ENCODE measurements at places on chromosomes 13 and 19.
A peak's percentile ranks its signal among the peaks of the same experiment; 100 is the strongest.

DNA sequence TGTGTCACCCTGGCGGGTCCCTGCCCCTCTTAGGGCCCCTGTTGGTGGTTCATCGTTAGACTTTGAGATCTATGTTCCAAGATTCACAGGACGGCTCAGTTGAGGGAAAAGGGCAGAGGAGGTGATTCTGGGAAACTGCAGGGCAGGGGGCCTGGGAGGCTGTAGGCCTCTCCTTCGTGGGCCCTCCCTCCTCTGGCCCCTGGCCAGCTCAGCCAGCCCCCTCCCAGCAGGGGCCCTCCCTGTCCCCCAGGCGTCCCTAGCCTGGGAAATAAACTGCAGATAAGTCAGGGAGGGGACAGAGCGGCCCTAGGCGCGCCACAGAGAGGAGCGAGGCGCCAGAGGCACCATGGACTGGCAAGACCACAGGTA is 6.5 kb downstream of the HIF3A start:
- no peak for DNase-seq

DNA sequence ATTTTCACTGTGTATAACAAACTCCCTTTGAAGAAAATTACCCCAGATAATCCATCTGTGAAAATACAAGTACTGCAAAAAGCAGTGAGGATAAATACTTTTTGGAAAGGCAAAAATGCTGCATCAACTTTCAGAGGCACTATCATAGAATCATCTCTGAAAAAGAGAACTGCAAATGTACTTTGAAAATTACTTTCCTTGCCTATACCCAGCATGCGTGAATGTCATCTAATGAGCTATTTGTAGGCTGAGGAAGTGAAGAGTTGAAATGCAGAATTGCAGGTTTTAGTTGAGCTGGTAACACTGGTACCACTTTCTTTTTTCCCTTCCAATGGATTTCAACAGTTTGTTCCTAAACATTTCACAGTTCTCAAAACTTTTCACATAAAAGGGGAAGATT is 196.7 kb downstream of the TBC1D4 start:
- no peak for DNase-seq

GRCh38 chr19:32828139-32828538 is 41.4 kb downstream of the SLC7A9 start:
- DNase-seq, result no peak

DNA sequence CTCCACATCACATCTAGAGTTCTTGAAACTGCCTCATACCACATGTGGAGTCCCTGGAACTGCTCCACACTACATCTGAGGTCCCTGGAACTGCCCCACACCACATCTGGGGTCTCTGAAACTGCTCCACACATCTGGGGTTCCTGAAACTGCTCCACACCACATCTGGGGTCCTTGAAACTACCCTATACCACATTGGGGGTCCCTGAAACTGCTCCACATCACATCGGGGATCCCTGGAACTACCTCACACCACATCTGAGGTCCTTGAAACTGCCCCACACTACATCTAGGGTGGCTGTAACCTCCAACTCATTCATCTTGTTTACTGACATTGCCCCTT is 33.8 kb downstream of the F2RL3 start:
- no peak for DNase-seq

- no peak for DNase-seq
Observed at GRCh38 chr19:48511800-48512503, at the start of gene LMTK3. Gene LMTK3, minus strand, starts transcription at chr19:48511835. Its CDS starts 259 bp downstream, at chr19:48511576.

GRCh38 chr13:75485286-75486062 is 3.5 kb upstream of the TBC1D4 start:
- DNase-seq, result no peak

DNA sequence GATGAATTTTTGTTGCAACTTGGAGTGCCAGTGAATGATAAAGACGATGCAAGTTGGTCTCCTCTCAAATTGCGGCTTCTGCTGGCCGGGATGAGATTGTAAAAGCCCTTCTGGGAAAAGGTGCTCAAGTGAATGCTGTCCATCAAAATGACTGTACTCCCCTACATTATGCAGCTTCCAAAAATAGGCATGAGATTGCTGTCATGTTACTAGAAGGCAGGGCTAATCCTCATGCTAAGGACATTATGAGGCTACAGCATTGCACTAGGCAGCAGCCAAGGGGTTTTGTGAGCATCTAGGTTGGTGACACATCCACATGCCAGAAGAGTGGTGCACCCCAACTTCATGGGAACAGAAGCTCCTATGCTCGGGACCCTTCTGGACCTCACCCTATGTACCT is 22.2 kb upstream of the KLF5 start:
- no peak for DNase-seq

- DNase-seq, result no peak
Observed at GRCh38 chr19:3633559-3633988, 7.0 kb upstream of the CACTIN start.

- no peak for DNase-seq
Observed at GRCh38 chr19:18414504-18415177, 4.6 kb upstream of the SSBP4 start.

- DNase-seq, result no peak
Observed at GRCh38 chr19:51644636-51645271, 1.9 kb downstream of the SIGLEC14 start.

- DNase-seq, result peak; percentile 80
Observed at GRCh38 chr19:6092329-6093286, 17.7 kb downstream of the RFX2 start.

DNA sequence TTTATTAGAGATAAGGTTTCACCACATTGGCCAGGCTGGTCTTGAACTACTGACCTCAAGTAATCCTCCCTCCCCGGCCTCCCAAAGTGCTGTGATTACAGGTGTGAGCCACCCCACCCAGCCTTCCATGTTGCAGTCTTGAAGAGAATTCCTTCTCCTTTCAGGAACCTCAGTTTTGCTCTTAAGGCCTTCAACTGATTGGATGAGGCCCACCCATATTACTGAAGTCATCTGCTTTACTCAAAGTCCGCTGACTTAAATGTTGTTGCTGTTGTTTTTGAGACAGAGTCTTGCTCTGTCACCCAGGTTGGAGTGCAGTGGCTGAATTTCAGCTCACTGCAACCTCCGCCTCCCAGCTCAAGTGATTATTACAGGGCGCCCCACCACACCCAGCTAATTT is 33.5 kb downstream of the RASL11A start:
- DNase-seq, result no peak

DNA sequence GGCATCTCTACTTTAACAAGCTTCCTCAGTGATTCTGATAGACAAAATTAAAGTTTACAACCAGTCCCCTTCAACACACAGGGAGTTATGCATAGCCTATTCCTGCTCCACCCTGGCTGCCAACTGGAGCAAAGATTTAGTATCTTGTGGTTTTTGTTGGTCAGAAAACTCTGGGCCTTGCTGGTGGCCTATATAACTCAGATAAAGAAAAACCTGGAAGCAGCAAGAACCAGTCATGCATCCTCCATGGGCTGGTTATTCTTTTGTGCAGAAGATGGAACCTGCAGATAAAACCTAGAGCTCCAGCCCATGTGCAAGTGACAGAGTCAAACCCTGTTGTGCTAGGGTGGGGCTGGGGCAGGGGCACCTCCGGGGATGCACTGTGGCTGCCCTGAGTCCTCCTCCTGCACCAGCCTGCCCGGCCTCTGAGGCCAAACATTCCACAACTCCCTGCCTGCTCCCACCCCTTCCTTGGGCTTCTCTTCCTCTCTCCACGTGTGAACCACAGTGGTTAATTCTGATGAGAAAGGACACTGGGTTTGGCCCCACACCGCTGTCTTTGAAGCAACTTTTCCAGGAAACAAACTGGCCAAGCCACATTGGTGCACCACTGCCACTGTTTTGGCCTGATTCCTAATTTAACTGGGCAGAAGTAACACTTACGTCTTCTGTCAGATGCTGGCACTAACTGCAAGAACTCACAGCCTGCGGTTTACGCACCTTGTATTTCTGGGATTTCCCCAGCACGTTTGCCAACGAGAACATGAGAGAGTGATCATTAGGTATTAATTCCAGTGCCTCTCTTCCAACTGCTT is 23.3 kb upstream of the GGACT start:
- DNase-seq, result no peak

- DNase-seq, result no peak
Observed at GRCh38 chr19:28288572-28289264, 924.2 kb downstream of the UQCRFS1 start.

- no peak for DNase-seq
Observed at GRCh38 chr19:7177926-7178325, 108.4 kb downstream of the ZNF557 start.

- DNase-seq, result no peak
Observed at GRCh38 chr13:80605011-80605410, 264.1 kb upstream of the SPRY2 start.

DNA sequence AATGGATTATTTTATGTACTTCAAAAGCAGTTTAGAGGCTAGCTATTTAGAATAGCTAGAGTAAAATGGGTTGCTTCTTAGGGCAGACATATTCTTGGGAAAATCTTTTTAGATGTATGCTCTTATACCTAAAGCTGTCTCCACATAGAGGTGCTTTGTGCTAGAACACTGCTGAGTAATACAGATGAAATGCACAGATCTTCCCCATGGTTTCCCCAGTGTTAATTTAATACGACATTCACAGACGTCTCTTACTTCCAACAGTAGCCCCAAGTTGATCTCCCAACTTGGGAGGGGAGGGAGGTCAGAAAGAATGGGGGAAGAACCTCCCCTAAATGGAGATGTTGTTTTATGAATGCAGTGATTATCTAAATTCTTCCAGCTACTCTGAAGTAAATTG is 16.9 kb downstream of the NALCN start:
- no peak for DNase-seq

GRCh38 chr19:3821156-3821555 is 35.0 kb upstream of the MATK start:
- no peak for DNase-seq

DNA sequence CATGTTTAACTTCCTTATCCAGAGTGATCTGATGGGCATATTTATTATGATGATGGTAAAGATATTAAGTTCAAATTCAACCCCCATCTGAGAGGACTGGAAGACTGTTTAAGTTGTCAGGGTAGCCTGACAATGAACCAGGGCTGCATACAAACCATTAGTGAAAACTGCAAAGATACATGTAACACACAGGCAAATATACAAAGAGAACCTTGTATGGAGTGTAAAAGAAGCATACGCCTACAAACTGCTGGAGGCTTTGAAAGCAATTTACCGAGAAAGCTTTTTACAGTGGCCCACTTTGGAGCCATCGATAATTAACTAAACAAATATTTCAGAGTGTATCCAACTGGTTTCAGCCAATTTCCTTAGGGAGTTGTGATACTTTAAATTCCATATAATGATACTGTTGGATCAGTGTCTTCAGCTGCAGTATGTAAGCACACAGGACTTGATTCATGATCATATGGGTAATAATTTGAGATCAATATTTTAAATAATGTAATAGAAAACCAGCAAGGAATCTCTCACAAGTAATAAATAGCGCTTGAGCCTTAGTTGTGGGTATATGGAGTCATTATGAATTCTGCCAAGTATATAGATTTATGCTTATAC is 231.5 kb upstream of the SPRY2 start:
- DNase-seq, result no peak

- DNase-seq, result no peak
Observed at GRCh38 chr13:94249512-94249911, 230.0 kb downstream of the DCT start.

- no peak for DNase-seq
Observed at GRCh38 chr13:99855526-99856420, 115.8 kb downstream of the ZIC5 start.

DNA sequence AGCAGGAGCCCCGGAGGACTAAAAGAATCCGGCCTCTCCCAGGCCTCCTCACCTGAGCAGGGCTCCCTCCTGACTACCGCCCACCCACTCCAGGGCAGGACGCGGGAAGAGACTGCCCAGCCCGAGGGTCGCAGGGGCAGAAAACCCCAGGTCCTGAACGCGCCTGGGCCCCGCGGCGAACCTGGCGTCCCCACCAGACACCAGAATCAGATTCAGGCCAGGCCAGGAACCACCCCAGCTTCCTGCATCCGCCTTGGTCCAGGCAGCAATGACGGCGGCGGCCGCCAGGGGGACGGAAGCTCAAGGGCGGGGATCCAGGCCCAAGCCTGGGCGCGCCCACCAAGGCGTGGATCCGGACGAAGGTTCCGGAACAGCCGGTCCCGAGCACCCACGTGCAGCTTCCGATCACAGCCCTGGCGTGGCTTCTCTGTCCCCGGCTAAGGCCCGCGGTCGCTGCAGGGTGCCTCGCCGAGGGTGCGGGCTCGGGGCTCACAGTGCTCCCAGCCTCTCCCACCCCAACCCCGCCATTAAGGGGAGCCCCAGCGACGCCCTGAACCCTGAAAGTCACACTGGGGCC is 3.6 kb downstream of the LGALS7 start:
- peak; percentile 4 for DNase-seq

GRCh38 chr19:2487842-2488241 is 11.9 kb downstream of the GADD45B start:
- DNase-seq, result no peak

DNA sequence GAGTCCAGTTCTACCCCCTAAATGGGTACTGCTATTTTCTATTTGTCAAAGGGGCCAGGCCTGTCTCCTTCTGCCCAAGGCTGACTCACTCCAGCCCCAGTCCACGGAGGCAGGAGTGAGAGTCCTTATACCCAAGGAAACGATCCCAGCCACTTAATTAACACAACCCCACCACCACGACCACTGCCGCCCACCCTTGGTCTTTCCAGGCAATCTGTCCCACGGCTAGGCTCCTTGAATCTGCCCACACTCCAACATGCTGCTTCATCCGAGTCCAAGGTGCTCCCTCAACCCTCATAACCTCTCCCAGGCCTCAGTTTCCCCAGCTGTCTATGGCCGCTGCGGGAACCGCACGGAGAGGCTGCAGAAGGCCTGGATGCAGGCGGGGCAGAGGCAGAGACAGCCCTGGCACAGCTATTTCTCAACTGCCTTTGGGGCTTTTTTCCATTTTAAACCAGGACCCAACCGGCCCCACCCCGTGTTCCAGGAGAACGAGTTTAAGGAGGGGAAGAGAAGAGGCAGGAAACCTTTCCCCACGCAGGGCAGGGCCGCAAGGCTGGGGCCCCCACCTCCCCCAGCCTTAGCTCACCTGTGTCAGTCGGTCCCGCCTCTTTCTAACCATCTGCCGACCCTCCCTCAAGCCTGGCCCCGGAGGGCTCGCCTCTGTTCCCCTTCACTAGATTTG is 746 bp downstream of the RAB3D start:
- DNase-seq, result no peak

- DNase-seq, result no peak
Observed at GRCh38 chr13:37878496-37878895, 8.9 kb upstream of the TRPC4 start.

DNA sequence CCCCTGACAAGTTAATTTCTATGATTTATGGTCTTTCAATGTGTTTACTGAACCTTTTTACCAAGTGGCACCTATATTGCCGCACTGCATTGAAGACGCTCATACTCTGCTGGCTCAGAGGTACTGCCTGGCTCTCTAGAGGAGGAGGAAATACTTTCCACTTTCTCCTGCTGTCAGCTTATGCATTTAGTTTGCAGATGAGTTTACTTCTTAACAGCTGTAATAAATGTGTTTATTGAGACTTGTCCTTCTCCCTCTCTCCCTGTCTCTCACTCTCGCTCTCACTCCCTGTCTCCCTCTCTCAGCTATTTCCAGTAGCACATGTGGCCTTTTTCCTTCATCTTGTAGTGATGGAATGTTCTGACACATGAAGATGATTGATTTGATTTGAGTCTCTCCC is 60.3 kb upstream of the SPATA13 start:
- no peak for DNase-seq

GRCh38 chr13:55705971-55706370 is 1434.7 kb upstream of the PRR20A start:
- no peak for DNase-seq
